ENCODE measurements at places on chromosomes 12 and 14. TPM values are rescaled to one million over a fixed set of nuclear protein-coding genes. Genes with fewer than 3 reads are reported as not detected.

GRCh38 chr12:68281322-68282077 lies 28.1 kb upstream of the IL22 start:
- DNase-seq = no peak

DNA sequence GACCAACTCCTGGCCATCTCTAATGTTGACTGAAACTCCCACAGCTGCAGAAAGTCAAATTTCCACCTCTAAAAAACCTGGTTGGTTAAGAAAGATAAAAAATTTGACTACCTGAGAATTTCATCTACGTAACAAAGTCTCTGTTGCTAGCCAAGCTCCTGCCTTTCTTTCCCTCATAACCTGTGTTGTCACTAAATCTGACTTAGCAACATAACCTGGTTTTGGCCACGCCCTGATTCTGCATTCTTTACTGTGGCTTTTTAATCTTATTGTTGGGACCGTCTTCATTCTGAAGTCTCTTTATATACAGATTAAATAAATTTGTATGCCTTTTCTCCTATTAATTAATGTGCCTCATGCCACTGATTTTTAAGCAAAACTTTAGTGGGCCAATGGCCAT lies 16.1 kb upstream of the CD69 start:
- DNase-seq = no peak

DNA sequence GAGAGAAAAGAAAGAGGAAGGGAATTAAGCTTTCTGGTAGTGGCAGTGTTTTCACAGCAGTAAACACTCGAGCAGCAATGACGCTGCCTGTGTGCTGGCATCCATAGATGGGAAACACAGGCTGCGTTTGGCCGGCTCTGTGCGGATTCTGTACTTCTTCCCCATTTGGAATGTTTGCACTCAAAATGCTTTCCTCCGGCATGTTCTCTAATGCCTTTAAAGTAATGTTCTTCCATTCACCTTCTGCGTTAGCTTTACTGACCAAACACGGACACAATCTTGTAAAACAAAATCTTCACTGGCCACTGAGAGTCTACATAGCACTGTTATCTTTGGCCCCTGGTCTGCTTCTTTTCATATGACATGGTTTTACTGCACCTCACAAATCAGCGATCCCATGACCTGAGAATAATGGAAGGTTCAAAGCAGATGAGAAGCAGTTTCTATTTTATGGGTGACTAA lies 31.4 kb downstream of the DCP1B start:
- no peak for DNase-seq

GRCh38 chr12:52708010-52708409 lies 4.7 kb upstream of the KRT77 start:
- DNase-seq = no peak

GRCh38 chr12:93234641-93235040 lies 143.1 kb upstream of the NUDT4 start:
- no peak for DNase-seq

GZMB gene
- 1.6 TPM for total RNA-seq

NANOG gene
- 0.16 TPM for total RNA-seq

- no peak for DNase-seq
Measured at GRCh38 chr14:52020866-52021717, 31.7 kb downstream of the RTRAF start.

DNA sequence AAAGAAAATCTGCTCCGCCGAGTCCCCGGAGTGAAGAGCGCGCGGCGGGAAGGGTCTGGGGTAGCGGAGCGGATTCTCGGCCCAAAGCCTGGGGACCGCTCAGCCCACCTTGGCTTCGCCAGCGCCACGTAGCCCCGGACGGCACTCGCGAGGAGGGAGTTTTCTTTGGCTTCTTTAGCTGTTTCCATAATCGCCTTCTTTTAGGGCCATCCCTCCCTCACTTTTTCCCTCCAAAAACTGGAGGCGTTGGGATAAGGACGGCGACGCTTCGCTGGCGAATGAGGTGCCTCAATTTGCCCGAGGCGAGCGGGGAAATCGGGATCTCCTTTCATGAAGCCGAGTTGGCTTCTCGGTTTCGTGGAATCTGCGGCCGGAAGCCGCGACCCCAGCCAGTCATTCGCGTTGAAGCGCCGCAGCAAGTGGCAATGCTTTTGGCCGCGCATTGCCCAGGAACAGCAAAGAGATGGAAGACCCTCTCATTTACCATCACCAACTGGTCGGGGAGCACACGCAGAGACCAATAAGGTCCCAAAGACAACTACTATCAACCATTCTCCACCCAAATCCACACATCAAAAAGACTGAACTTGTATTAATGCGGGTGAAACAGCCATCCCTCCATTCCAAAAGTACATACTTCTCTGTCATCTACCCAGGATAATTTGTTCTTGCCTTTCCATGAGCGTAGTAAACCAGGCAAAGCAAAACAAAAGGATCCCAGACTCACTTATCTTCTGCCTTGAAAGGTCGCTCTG lies 8.4 kb upstream of the SIX1 start:
- no peak for DNase-seq

- no peak for DNase-seq
Measured at GRCh38 chr12:75646329-75647210, 135.2 kb upstream of the KRR1 start.

GRCh38 chr12:75360920-75361319 lies 26.4 kb downstream of the GLIPR1L1 start:
- no peak for DNase-seq

PMCH gene
- not detected for total RNA-seq

TPH2 gene
- not detected for total RNA-seq

DNA sequence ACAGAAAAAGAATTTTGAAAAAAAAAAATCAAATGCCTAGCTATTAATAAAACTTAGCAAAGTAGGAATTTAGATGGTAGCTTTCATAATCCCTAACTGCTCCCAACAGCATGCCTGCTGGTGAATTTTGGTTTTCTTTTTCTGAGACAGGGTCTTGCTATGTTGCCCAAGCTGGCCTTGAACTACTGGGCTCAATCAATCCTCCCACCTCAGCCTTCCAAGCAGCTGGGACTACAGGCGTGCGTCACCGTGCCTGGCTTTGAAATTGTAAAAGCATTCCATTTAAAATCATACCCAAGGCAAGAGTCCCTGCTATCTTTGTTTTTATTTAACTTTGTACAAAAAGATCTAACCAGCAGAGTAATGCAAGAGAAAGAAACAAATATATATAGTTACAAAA lies 20.7 kb downstream of the FBXO21 start:
- DNase-seq = no peak

RNASE4 gene
- 22.8 TPM for total RNA-seq

- DNase-seq = no peak
Measured at GRCh38 chr14:33551963-33552362, 398.9 kb downstream of the EGLN3 start.

LMNTD1 gene
- total RNA-seq = not detected

GRCh38 chr14:73237219-73237785 lies at the start of gene PAPLN:
Gene PAPLN, plus strand, starts transcription at chr14:73237506. Its CDS starts 2,273 bp downstream, at chr14:73239779.
- peak; percentile 34 for DNase-seq

ACTR6 gene
- total RNA-seq = 29.2 TPM

DNA sequence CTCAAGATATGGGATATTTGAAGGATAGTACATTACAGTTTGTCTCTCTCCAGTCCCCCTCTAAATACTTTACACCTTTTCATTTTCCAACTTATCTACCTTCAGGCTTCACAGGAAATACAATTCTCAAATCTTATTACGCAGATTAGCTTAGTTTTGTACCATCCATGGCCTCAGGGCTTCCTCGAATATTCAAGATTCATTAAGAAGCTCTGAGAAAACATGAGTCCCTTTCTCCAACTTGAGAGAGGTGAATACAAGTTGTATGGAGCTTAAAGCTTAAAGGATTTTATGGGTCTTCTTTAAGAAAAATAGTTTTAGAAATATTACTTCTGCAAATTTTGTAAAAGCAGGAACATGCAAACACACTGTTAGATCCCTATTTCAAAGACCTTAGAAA lies 1212.5 kb downstream of the GALC start:
- no peak for DNase-seq

ADAM21 gene
- total RNA-seq = 0.13 TPM

TMEM30B gene
- 20.4 TPM for total RNA-seq

- DNase-seq = no peak
Measured at GRCh38 chr12:226401-226800, 12.4 kb upstream of the SLC6A12 start.
